ENCODE measurements at places on chromosomes 7 and 10. TPM values are rescaled to one million over a fixed set of nuclear protein-coding genes. Genes with fewer than 3 reads are reported as not detected.

- no peaks in the 10 kb centered on the region for H3K36me3 ChIP-seq
- no peak for DNase-seq
- no peak overlapping the region for H3K4me3 ChIP-seq
- no peaks in the 10 kb centered on the region for H3K27me3 ChIP-seq
- no peaks in the 10 kb centered on the region for H3K4me1 ChIP-seq
These were observed 33.4 kb downstream of the RHOBTB1 start for GRCh38 chr10:60910543-60910942.

DNA sequence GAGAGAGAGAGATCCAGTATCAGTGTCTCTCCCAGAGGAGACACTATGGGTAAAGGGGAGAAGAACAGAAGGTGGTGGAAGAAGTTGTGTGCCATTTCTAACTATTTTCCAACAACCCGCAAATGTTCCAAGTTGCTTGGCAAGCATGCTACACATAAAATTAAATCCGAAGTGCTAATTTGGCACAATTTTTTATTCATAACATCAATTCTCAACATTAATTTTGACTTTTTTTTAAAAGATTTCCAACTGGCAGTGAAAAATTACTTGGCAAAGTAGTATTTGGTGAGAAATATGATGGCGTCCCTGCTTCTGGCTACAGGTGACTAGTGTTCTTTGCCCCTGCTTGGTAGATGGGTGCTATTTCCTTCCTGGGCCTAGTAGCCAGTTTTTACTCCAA, 622.0 kb downstream of the SORCS1 start:
- no peaks in the 10 kb centered on the region for H3K27me3 ChIP-seq
- no peak overlapping the region for H3K27ac ChIP-seq
- no peaks in the 10 kb centered on the region for H3K36me3 ChIP-seq
- H3K4me1 ChIP-seq = no peaks in the 10 kb centered on the region
- DNase-seq = no peak

GRCh38 chr7:151795168-151795811, 81.6 kb downstream of the PRKAG2 start:
- no peak overlapping the region for H3K4me3 ChIP-seq
- peak overlapping the region; percentile 44 for H3K27ac ChIP-seq
- no peaks in the 10 kb centered on the region for H3K27me3 ChIP-seq
- DNase-seq = no peak
- no peaks in the 10 kb centered on the region for H3K36me3 ChIP-seq

GRCh38 chr7:95209276-95209675, 115.1 kb downstream of the PON1 start:
- DNase-seq = no peak
- H3K36me3 ChIP-seq = no peaks in the 10 kb centered on the region
- H3K4me1 ChIP-seq = no peaks in the 10 kb centered on the region
- H3K4me3 ChIP-seq = no peak overlapping the region

DNA sequence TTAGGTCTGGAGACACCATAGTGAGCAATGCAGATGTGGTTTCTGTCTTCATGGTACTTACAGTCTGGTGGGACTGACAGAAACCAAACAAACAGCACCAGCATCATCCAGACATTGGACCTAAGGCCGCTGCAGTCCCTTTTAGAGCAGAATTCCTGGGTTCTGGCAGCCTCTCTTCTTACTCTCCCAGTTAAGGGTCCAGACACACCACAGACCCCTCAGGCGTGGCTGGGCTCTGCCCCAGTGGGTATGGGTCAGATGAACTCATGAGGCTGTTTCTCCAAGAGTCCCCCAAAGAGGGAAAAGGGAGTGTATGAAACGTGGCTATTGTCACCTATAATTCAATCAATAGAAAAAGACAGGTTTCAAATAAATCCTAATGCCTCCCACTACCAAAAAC, 31.3 kb downstream of the PRLHR start:
- H3K4me3 ChIP-seq = no peak overlapping the region
- DNase-seq = no peak
- peaks cover 24% of the 10 kb centered on the region for H3K4me1 ChIP-seq
- H3K27ac ChIP-seq = no peak overlapping the region

Gene FAM25A
- total RNA-seq = 353 TPM

Gene UBE2D1
- total RNA-seq = 14.0 TPM

Gene NAT16
- total RNA-seq = not detected

Gene NOS3
- total RNA-seq = 1.8 TPM

Gene SYT15B
- total RNA-seq = 2.1 TPM
